ENCODE measurements at places on chromosomes 11 and 22. TPM values are rescaled to one million over a fixed set of nuclear protein-coding genes. Genes with fewer than 3 reads are reported as not detected.
A peak's percentile ranks its signal among the peaks of the same experiment; 100 is the strongest.

DNA sequence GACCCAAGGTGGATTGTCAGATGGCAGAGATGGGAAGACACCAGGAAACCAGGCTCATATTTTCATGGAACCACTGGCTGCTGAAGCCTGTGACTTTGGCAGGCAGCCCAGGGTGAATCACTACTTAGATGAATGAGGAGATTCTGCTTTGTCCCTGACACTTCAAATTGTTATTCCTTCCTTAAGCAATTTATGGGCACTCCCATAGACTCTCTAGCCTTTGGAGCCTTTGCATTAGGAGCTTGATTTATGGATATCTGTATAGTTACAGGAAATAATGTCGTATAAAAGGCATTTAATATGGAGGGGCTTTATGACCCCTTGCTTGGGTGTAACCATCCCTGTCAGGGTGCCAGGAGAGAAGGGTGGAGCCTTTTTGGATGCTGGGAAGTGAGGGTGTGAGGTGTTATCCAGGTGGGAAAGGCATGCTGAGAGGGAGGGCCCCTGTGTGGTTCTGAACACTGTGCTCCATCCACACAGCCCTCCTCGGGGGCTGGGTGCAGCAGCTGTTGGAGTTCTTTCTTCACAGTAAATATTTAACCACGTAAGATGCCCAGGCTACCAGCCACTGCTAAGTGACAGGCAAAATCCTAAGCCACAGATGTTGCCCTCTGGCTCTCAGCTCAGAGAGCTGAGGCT, 35.3 kb downstream of the IL18 start:
- peak; percentile 27 for DNase-seq

- no peak for DNase-seq
These were observed 24.2 kb downstream of the RBX1 start for GRCh38 chr22:40975366-40975765.

GRCh38 chr22:38416621-38417251, 38.3 kb downstream of the KCNJ4 start:
- no peak for DNase-seq

DNA sequence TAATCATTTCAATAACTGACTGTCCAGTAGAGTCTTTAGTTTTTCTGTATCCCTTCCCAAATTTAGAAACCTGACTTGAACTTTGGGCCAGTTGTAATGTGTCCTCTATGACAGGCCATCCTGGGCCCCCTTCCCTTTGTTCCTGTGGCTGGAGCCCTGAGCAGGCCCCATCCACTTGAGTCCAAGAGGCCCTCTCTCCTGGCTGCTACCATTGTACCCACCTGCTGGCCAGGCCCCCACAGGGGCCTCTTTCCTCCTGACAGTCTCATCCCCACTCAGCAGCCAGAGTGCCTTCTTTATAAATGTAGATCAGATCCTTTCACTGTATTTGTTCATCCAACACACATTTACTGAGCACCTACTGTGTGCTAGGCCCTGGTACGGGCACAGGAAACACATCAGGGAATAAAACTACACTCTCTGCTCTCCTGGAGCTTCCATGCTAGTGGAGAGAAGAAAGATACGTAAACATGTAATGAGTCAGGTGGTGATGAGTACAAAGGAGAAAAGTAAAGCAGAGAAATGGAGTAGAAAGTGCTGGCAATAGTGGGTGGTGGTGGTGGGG, 2.7 kb upstream of the LRP5 start:
- no peak for DNase-seq

DNA sequence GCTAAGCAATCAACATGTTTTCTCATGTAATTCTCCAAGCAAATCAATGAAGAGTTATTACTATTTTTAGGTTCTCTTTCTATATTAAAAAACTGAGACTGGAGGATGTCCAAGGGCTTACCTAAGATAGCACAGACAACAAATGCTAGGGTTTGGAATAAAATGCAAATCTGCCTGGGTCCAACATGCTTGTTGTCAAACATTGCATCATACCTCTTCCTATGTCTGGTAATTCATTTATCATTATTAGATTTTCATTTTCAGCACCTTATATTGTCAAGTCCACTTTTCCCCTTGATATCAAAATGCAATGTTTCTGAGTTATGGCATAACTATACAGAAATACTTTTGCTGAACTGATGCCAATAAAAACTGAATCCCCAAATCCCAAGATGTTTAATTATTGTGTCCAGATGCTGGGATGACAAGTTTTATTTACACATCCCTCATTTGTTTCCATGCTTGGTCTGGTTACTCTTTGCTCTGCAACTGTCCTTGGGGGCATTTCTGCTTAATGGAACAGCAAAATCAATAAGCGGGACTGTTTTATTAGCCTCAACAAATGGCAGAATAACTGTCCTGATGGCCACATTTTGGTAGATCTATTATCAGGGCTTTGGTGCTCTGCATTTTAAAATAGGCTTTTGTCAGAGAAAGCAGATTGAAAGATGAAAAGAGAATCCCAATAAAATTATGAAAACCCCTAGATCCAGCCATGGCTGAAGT, 86.0 kb downstream of the C11orf87 start:
- no peak for DNase-seq

The OR51B5 gene
- 0.85 TPM for total RNA-seq

DNA sequence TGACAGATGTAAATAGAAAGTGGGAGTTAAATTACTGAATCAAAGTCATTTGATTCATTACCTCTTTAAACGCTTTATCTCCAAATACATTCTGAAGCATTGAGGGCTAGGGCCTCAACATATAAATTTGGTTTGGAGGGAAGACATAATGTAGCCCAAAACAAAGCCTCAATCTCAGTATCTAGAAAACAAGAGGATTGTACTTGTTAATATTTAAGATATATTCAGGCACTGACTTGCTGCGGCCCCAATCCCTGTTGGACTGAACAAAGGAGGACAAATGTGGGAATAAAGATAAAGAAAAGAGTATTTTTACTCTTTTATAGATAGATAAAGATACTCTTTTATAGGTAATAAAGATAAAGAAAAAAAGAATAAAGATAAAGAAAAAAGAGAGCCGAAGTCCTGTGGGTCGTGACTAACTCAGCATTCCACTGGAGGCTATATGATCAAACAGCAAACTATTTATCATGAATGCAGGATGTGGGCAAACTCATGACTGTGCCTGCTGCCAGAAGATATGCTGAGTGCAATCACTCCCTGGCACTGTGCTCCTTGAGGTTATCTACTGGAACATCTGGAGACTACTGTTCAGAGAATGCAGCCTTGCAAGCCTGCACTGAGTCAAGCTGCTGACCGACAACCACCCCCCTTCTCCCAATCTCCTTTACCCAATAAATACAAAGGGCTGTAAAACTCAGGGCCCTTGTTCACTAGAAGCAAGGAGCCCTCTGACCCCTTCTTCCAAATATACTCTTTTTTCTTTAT, 6.9 kb downstream of the OR10V1 start:
- DNase-seq = no peak

The STK33 gene
- total RNA-seq = 30.3 TPM

The APOBEC3A gene
- total RNA-seq = not detected

The RNF215 gene
- total RNA-seq = 8.2 TPM

- DNase-seq = no peak
These were observed 86.8 kb upstream of the OR4B1 start for GRCh38 chr11:48129697-48130395.

The TYMP gene
- 21.5 TPM for total RNA-seq

DNA sequence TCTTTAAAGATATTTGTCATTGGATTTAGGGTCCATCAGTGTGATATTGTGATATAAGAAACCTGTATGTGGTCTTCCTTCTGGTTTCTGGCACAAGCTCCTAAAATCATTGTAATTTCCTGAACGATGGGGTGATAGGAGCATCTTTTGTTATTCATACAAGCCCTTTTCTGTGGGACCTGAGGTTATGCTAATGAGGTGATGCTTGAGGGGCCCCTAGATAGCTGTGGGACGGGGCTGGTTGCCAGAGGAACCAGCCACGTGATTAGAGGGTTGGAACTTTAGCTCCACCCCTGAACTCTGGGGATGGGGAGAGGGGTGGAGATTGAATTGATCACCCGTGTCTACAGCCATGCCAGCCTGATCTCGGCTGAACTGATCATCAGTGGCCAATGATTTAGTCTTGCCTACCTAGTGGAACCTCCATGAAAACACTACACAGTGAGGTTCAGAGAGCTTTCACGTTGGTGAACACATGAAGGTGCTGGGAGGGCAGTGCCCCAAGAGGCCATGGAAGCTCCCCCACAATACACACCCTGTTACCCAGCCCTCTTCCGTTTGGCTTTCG, 62.8 kb downstream of the BCR start:
- no peak for DNase-seq

The ISX gene
- total RNA-seq = not detected

The HTR3A gene
- total RNA-seq = 0.21 TPM

DNA sequence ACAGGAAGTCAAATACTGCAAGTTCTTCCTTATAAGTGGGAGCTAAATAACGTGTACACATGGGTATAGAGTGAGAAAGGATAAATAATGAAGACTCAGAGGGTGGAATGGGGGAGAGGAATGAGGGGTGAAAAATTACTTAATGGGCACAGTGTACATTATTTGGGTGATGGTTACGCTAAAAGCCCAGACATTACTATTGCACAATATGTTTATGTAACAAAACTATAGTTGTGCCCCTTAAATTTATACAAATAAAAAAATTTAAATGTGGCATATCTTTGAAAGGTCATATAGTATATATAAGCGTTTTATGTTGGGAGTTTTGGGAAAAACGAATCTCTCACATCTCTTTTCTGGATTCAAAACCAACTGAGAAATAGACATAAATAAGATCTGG, 96.1 kb downstream of the KIF18A start:
- no peak for DNase-seq

DNA sequence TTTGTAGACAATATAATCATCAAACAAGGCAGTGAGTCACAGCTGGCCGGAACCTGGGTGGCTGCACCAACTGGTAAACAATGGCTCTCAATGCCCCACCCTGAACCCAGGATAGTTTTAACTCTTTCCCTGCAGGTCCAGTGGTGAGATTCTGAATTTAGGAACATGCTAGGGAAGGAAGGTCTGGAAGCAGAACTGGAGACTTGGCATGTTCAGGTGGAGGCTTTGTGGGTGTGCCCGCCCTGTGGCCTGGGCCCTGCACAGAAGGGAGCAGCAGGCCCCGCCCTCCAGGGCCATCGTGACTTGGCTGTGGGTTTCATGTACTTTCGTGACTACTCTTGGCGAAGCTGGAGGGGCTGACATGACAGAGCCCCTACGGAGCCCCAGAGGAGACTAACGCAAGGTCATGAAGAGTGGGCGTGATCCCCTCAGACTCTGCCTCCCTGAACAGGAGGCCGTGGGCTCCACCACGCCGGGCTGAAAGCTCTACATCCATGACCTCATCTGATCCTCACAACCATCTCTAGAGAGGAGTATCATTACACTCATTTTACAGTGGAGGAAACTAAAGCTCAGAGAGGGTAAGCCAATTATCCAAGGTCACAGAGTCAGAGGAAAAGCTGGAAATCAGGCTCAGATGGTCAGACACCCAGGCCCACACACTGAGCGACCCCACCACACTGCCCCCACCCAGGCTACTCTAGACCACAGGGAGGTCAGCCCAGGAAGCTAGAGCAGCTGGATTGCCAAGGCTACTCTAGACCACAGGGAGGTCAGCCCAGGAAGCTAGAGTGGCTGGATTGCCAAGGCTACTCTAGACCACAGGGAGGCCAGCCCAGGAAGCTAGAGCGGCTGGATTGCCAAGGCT, 27.3 kb downstream of the MAFF start:
- no peak for DNase-seq

The RHOD gene
- 23.6 TPM for total RNA-seq

The CCDC117 gene
- 49.8 TPM for total RNA-seq

The OR8D4 gene
- not detected for total RNA-seq

The TRIM66 gene
- 18.2 TPM for total RNA-seq

GRCh38 chr22:43320943-43321900, 21.9 kb downstream of the SCUBE1 start:
- DNase-seq = no peak

- no peak for DNase-seq
These were observed 61.5 kb downstream of the SGSM1 start for GRCh38 chr22:24867323-24868022.

The BTG4 gene
- total RNA-seq = not detected

DNA sequence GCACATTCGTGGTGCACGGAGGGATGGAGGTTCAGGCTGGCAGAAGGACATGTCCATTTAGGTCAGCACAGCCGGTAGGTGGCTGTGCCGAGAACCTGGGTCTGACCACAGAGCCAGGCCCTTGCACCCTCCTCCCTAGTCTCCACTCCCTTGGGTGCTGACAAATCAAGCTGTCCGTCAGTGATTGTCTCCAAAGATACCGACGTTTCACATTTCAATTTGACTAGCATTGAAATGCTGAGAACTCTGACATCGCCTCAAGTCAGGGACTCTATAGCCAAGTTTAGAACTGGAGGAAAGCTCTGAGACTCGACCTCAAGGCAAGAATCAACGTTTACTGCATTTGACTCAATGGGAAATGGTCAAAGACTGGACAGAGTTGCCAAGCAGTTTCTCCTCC, 1321.1 kb downstream of the TBC1D22A start:
- no peak for DNase-seq

All from uterus (tissue), 4 donors.